ENCODE measurements at places on chromosomes 12 and 14. TPM values are rescaled to one million over a fixed set of nuclear protein-coding genes. Genes with fewer than 3 reads are reported as not detected.

DNA sequence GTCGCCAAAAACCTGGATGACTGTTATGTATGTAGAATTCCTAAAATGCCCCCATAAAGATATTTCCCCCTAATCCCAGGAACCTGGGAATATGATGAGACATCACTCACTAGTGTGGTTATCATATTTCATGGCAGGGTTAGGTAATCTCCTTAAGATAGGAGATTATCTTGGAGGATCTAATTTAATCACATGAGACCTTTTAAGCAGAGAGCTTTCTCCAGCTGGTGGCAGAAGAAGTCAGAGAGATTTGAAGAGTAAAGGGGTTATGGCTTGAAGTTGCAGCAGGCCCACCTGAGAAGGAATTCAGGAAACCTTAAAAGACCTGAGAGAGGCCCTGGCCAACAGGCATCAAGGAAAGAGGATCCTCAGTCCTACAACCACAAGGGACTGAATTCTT, 53.6 kb downstream of the DYRK2 start:
- no peak for DNase-seq

- no peak for DNase-seq
Observed at GRCh38 chr12:4159851-4160250, 113.7 kb upstream of the CCND2 start.

DNA sequence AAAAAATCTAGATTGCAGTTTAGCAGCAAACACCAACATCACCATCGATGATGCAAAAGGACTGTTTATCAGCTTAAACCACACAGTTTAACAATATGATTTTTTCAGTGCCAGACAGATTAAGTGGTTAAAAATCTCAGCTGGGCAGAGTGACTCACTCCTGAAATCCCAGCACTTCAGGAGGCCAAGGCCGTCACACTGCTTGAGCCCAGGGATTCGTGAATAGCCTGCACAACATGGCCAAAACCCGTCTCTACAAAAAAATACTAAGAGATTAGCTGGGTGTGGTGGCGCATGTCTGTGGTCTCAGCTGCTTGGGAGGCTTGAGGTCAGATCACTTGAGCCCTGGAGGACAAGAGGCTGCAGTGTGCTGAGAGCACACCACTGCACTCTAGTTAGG, 8.9 kb downstream of the RSRC2 start:
- DNase-seq: no peak

- DNase-seq: no peak
Observed at GRCh38 chr12:105359856-105360255, 29.4 kb downstream of the C12orf75 start.

DNA sequence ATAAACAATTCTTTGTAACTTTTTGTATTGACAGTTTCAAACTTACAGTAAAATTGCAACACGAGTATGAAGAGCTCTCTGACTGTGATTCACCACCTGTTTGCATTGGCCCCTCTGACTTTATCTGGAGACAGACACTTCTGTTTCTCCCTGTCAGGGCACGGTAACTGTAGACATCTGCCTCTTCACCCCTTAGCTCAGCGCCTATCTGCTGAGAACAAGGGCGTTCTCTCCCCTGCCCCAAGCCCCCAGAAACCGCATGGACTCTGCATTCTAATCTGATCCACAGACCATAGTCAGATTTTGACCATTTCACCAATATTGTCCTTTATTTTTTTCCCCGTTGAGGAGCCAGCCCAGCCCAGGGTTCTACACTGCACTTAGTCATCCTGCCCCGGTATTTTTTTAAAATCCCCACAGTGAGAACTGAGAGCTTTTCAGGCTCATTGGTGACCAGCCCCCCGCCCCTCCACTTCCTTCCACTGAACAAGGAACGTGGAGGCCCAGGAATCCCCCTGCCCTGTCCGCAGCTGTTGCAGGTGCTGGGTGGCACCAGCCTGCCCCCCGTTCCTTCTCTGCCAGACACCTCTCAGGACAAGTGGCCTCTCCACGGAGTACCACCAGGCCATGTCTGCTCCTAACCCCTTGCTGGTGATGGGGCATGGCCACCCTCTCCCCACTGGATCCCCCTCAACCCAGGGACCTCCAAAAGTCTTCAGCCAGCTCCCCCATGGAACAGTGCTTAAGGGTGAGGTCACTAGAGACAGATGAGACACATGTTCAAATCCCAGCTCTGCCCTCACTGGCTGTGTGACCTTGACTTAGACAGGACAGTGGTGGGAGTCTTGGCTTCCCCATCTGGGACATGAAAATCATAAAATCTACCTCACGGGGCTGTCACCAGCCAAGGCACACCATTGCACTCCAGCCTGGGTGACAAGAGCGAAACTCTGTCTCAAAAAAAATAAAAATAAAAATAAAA, 11.2 kb downstream of the RHOF start:
- no peak for DNase-seq

DNA sequence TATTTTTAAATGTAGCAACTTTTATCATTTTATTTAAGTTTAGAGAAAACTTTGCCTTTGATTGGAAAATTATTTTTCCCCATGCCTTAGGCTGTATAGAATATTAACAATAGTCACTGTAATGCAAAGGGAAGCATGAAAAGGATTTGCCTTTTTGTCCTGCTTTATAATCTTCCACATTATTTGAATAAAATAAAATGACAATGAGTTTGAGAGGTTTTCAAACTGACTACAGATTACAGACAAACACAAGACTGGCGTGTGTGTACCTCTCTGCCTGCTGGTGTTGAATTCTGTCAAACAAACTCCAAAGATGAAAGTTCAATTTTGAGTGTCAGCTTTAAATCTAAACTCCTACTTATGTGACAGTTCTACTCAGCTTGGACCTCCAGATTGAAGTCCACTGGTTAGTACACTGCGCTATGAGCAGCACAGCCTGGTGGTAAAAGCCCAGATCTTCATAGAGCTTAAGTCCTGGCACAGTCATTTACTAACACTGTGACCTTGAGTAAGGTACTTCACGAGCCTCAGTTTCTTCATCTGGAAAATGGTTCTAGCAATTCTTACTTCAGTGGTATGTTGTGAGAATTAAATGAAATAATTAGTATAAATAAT, 98.3 kb upstream of the CPNE8 start:
- no peak for DNase-seq

- no peak for DNase-seq
Observed at GRCh38 chr12:124279846-124280360, 15.0 kb upstream of the RFLNA start.

DNA sequence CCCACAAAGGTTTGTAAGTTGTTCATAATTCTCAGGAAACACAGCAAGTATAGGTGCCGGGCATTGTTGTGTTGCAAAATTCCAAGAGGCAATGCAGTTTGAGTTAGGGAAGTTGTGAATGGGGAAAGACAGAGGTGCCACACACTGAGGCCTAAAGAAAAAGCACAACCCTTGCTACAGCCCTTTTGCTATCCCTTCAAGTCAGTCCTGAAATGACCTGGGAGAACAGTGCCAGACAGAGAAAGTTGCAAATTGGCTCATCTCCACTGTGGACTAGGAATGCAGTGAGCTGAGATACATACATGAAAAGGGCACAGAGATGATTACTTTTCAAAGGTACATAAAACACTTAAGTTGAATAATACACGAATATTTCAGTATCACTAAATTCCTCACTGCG, 213.3 kb upstream of the TMTC1 start:
- no peak for DNase-seq

- DNase-seq: no peak
Observed at GRCh38 chr14:98059106-98059505, 1212.9 kb downstream of the BCL11B start.

DNA sequence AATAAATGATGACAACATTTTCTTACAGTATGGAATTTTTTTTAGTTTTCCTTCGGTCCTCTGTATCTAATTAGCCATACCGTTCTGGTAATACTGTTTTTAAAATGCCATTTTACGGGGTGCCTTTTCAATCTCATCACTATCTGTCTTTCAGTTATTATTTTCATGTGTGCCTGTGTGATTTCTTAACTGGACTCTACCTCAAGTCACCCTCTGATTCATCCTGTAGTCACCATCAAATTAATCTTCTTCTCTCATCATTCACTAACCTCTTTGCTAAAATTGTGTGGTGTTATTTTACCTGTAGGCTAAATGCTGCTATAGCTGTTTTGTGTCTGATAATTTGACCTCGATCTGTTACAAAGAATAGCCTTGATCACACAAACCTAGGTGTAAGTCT, 16.0 kb upstream of the CCT2 start:
- no peak for DNase-seq

DNA sequence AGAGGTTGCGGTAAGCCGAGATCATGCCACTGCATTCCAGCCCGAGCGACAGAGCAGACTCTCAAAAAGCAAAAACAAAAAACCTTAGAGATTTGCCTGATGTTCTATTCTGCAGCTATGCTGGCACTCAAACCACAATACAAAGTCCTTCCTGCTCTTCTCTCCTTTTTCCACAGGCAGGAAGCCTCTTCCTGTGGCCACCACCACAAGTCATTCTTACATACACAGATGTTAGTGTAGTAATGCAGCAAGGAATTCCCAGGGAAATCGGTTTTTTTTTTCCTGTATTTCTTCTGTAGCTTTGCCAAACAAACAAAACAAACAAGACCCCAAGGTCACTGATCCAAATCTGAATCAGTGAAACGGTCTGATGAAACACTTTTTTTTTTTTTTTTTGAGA, 104.3 kb downstream of the FIGNL2 start:
- DNase-seq: no peak

GRCh38 chr12:30911207-30911606, 15.3 kb upstream of the TSPAN11 start:
- DNase-seq: no peak

GRCh38 chr14:81826081-81826480, 292.4 kb upstream of the SEL1L start:
- no peak for DNase-seq

DNA sequence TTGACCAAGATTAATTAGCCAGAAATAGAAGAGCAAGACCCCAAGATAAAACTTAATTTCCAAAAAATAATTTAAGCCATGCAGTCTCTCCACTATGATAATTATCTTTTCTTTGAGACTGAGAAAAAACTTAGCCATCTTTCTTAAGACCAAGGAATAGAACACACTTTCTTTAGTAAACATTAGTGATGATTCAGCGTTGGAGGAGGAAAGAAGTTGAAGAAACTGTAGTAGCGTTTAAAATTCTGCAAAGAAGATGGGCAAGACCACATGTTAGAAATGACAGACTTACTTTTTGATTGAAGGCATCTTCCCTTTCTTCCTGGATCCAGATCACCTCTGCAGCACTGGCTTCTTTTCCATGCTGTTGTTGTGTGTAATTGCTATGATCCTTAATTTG, 124.8 kb upstream of the RASSF8 start:
- DNase-seq: no peak

DNA sequence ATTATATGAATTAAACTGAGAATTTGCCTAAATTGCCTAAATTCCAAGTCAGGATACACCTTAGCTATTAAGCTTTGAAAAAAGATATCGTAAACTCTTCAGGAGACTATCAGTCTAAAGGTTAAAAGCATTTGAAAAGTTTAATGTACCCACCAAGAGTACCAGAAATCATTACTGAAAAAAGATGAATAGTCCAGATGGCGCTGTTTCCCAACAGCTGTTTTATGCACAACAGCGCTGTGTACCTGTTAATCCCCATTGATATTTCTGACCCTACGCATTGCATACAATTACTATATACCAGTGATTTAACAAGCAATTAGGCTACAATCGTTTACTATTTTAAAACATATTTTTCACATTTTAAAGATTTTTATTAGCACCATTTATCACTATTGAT, 185.0 kb downstream of the PLCZ1 start:
- no peak for DNase-seq

GRCh38 chr14:58805057-58805456, 167.3 kb downstream of the DACT1 start:
- DNase-seq: no peak

DNA sequence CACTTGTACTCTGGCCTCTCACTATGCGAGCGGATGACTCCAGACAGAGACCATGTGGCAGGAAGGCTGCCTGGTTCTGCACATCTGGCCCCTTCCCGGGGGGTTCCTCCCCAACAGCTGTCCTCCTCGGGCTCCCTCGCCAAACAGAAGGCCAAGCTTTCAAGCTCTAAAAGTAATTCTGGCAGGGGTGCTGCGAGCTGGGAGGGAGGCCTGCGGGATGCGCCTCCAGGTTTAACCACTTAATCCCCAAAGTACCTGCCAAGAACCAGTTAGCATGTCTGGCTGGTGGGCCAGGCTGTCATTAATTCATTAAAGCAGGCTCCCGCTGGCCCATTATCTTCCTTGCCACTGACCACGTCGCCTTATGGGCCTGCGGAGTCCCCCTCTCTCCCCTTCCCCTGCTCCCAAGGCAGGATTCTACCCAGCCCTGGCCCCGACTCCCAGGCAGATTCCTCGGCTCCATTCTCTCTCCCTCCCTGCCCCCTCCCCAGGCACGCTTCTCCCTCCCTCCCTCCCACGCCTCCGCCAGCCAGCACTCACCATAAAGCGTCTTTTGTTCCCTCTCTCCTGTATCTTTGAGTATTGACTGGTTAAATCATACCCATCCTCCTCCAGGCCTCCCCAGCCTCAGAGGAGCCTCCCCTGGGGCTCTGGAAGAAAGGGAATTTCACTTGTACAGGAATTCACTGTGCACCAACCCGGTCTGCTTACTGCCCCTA, 4.9 kb downstream of the HRK start:
- no peak for DNase-seq

DNA sequence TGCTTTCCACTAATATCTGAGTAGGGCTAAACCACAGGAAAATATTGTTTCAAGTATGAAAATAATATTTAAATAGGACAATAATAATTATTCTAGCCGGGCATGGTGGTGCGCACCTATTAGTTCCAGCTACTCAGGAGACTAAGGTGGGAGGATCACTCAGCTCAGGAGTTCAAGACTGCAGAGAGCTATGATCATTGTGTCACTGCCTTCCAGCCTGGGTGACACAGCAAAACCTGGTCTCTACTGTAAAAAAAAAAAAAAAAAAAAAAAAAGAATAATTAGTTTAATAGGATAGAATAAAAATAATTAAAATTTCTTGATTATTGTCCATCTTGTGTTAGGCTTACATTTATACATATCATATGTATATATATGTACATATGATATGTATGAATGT, 38.5 kb upstream of the BAZ1A start:
- no peak for DNase-seq

DNA sequence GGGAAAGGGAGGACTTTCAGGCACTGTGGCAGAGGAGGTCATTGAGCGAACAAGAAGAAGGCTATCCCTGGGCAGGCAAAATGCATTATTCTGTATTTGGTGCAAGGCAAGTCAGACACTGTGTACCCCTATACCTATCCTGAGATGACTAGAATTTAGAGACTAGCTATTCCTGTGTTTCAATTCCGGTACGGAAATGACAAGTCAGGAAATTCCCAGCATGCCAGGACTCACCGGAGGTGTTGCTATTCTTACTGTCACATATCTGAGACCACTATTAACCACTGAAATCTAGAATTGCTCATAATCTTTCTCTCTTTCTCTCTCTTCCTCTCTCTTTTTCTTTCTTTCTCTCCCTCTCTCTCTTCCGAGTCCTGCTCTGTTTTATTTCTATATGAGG, 297.1 kb downstream of the PDZRN4 start:
- DNase-seq: no peak

Gene ADGRD1
- total RNA-seq: 59.2 TPM

Gene CPNE6
- total RNA-seq: 0.99 TPM

Gene SLC2A3
- 178 TPM for total RNA-seq

Gene KRT5
- total RNA-seq: 0.87 TPM

Gene GPD1
- total RNA-seq: 2.2 TPM

Gene ACOT6
- total RNA-seq: not detected

Gene LRTM2
- not detected for total RNA-seq

Gene CD69
- 4.4 TPM for total RNA-seq

Measured in aorta (tissue), 5 donors.